ENCODE measurements at places on chromosomes 1 and 21.

DNA sequence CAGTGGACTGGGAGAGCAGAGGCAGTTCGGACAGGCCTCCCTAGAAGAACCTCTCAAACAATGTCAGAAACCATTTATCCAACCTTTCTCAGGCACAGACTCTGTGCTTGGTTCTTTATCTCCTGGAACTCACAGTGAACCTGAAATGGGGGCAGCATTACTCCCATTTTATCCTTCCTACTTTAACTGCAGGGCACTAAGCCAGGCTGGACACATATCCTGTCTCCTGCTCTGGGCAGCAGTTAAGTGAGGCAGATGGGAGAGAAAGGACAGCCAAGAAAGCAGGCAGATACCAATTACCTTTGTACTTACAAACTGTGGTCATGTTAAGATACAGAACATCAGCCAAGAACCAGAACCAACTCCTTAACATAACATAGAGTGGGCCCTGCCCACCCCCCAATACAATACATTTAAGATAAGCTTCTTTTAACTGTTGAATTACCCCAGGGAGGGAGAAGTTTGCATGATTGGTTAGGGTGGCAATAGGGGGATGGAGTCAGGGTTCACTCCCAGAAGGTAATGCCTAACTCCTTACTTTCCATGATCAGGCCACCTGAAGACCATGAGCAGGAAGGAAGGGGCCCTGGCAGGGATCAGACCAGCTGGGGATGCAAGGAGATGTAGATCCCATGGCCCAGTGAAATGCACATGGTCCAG is 10.9 kb downstream of the KDF1 start:
- H3K27ac ChIP-seq: no peak overlapping the region
- no peak overlapping the region for H3K4me3 ChIP-seq
- DNase-seq: no peak
- H3K36me3 ChIP-seq: peaks cover 4% of the 10 kb centered on the region

- H3K36me3 ChIP-seq: no peaks in the 10 kb centered on the region
- H3K4me3 ChIP-seq: no peak overlapping the region
- DNase-seq: no peak
- no peaks in the 10 kb centered on the region for H3K4me1 ChIP-seq
Measured at GRCh38 chr21:27300770-27301169, 333.9 kb upstream of the ADAMTS5 start.

DNA sequence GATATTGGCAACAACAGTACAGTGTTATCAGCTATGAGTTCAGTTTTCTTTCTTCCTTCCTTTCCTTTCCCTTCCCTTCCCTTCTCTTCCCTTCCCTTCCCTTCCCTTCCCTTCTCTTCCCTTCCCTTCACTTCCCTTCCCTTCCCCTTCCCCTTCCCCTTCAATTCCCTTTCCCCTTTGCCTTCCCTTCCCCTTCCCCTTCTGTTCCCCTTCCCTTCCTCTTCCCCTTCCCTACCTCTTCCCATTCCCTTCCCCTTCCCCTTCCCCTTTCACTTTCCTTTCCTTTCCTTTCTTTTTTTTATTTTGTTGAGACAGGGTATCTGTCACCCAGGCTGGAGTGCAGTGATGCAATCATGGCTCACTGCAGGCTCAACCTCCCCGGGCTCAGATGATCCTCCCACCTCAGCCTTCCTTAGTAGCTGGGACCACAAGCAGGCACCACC is 72.3 kb upstream of the CAPZB start:
- no peak for DNase-seq
- no peak overlapping the region for H3K4me3 ChIP-seq
- no peak overlapping the region for H3K27ac ChIP-seq
- H3K27me3 ChIP-seq: no peaks in the 10 kb centered on the region
- peaks cover 5% of the 10 kb centered on the region for H3K4me1 ChIP-seq

- no peaks in the 10 kb centered on the region for H3K4me1 ChIP-seq
- no peaks in the 10 kb centered on the region for H3K27me3 ChIP-seq
- H3K4me3 ChIP-seq: no peak overlapping the region
- no peak overlapping the region for H3K27ac ChIP-seq
Measured at GRCh38 chr1:98964198-98964597, 40.5 kb downstream of the PLPPR5 start.

DNA sequence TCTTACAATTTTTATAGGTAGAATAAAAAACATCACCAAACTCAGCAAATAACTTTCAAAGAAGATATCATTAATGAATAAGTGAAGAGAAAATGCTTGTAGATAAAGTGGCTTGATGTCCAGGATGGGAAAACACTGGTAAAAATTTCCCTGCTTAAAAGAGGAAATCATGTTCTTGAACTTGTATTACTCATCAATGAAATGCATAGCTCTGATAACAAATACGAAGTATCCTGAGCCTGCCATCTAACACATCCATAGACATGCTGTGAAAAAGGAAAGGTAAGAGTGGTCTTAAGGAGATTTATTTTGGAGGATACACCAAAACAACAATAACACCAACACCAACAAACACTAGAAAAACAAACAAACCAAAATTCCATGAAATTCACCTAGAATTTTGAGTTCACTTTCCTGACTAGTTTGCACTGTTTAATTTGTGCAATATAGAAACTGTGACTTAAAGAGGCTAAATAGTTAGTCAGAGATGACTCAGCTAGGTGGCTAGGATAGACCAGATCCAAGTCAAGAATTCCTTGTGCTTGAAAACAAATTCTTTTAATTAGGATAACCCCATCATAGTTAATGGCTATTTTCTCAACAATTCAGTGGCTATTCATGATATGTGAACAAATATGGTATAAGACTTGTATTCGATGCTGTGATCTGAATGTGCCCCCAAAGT is 179.8 kb upstream of the KCNK2 start:
- no peaks in the 10 kb centered on the region for H3K27me3 ChIP-seq
- H3K4me3 ChIP-seq: no peak overlapping the region
- no peaks in the 10 kb centered on the region for H3K36me3 ChIP-seq

GRCh38 chr1:68359045-68359444 is 90.7 kb downstream of the RPE65 start:
- no peak for DNase-seq
- H3K4me1 ChIP-seq: no peaks in the 10 kb centered on the region
- no peaks in the 10 kb centered on the region for H3K36me3 ChIP-seq

GRCh38 chr1:173057984-173058383 is 7.2 kb upstream of the TNFSF18 start:
- no peak for DNase-seq
- no peak overlapping the region for H3K4me3 ChIP-seq
- no peaks in the 10 kb centered on the region for H3K27me3 ChIP-seq
- H3K4me1 ChIP-seq: no peaks in the 10 kb centered on the region

DNA sequence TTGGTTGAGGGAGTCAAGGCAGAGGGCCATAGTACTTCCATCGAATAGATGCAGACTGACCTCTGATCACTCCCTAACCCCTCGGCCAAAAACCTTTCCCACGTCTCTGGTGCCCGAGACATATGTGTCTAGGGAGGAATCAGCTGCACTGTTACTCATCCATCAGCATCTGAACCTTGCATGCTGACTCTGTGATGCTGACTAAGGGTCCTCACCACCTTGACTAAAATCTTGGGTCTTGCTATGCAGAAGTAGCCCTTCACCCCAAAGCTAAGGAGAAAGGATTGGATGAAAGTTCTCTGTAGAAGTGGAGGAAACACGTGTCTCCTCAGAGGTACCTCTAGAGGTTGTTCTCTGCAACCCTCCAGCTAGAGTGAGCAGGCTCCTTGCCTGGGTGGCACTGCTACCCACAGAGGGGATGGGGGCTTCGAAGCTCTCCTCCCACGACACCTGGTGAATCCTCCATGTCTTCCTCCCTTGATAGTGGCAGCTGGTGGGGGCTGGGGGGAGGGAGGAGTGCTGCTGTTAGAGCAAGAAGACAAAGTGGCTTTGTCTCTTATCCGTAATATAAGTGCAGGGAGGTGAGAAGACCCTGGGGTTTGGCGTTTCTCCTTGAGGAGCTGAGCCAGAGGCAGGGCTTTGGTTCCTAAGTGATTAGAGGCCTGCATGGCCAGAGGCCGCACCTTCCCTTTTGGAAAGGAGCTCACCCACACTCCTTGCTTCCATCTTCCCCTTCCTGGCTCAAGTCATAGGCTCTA is 45.1 kb downstream of the ATP2B4 start:
- DNase-seq: no peak
- peaks cover 51% of the 10 kb centered on the region for H3K4me1 ChIP-seq
- no peaks in the 10 kb centered on the region for H3K27me3 ChIP-seq
- H3K36me3 ChIP-seq: no peaks in the 10 kb centered on the region
- H3K4me3 ChIP-seq: no peak overlapping the region

- no peaks in the 10 kb centered on the region for H3K27me3 ChIP-seq
- H3K27ac ChIP-seq: no peak overlapping the region
Measured at GRCh38 chr1:3011127-3011526, 10.1 kb upstream of the ACTRT2 start.

DNA sequence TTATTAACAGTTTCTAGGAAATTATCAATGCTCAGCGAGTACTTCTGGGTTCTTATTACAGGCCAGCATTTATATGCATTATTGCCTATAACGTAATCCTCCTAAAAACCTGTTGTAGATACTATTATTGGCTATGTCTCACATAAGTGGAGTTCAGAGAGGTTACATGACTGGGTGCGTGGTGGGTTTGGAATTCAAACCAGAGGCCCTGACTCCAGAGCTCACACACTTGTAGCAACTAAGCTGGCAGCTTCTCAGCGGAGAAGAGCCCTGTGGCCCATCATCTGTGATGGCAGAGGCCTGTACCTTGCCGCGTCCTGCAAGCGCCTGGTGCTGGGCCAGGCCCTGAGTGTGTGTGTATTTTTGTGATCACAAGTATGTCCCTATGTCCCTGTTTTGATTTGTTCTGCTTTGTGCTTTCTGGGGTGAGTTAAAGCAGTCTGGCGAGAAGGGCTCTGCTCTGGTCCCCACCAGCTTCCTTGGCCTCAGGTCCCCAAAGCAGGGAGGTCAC is 66.7 kb downstream of the HTR6 start:
- no peak overlapping the region for H3K27ac ChIP-seq
- no peak overlapping the region for H3K4me3 ChIP-seq
- H3K36me3 ChIP-seq: peaks cover 5% of the 10 kb centered on the region
- DNase-seq: no peak

- no peak overlapping the region for H3K4me3 ChIP-seq
- H3K27me3 ChIP-seq: no peaks in the 10 kb centered on the region
- H3K4me1 ChIP-seq: peaks cover 3% of the 10 kb centered on the region
- peak overlapping the region; percentile 54 for H3K27ac ChIP-seq
Measured at GRCh38 chr1:11841245-11842153, 6.1 kb downstream of the NPPA start.

GRCh38 chr1:229266274-229266673 is 4.6 kb upstream of the RAB4A start:
- H3K27me3 ChIP-seq: no peaks in the 10 kb centered on the region
- H3K4me1 ChIP-seq: no peaks in the 10 kb centered on the region
- H3K27ac ChIP-seq: no peak overlapping the region
- H3K4me3 ChIP-seq: no peak overlapping the region
- H3K36me3 ChIP-seq: no peaks in the 10 kb centered on the region
- no peak for DNase-seq

DNA sequence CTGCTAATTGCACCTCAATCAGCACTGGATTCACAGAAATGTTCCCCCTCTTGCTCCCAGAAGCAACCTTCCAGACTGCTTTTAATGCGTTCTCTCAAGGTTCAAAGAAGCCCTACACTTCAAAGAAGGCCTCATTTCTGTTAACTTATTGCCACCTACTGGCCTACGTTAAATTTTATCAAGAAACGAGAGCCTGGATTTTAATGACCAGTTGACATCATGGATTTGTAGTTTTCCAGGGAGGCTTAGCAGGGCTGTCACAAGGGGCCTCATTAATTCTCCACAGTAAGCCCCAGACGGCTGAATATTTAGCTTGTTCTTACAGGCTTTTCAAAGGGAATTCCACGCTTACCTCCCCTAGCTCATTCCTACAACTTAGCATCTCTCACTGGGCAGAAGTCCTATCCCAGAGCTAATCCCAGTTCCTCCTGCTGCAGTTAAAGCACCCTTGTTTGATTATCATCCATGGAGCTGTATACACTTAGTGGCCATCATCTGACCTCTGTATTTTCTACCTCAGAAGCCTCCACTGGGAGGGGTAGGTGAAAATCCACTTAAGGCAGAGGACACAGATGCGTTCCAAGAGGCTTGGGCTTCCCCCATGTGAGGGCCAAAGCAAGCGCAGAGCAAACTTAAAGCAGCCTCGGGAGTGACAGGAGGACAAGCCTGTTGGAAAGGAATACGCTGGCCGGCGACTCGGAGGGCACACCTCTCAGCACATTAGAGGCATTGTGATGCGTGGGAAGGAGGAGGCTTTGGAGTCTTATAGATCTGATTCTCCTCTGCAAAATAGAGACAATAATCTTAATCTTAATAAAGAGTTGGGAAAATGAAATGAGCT is 32.2 kb upstream of the CYP4X1 start:
- H3K36me3 ChIP-seq: no peaks in the 10 kb centered on the region
- no peak overlapping the region for H3K27ac ChIP-seq
- H3K27me3 ChIP-seq: no peaks in the 10 kb centered on the region
- no peaks in the 10 kb centered on the region for H3K4me1 ChIP-seq

DNA sequence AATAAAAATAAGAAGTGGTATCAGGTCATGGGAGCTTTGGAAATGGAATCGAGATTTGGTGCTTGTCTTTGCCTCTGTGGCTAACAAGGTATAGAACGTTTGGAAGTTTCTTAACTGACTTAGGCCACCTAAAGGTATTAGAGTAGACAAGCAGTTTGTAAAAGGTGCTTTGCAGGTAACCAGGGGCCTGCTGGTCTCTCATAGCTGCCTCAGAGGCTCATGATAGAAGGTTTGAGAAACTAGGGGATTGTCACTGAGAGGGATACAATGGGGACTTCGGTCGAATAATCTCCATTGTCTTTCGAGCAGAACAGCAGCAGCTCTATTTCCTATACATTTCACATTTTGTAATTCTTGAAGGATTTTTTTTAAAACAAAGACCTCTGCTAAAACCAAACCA is 37.6 kb downstream of the C21orf91 start:
- no peak overlapping the region for H3K4me3 ChIP-seq
- no peaks in the 10 kb centered on the region for H3K27me3 ChIP-seq
- H3K36me3 ChIP-seq: no peaks in the 10 kb centered on the region
- H3K4me1 ChIP-seq: peaks cover 72% of the 10 kb centered on the region
- DNase-seq: no peak

DNA sequence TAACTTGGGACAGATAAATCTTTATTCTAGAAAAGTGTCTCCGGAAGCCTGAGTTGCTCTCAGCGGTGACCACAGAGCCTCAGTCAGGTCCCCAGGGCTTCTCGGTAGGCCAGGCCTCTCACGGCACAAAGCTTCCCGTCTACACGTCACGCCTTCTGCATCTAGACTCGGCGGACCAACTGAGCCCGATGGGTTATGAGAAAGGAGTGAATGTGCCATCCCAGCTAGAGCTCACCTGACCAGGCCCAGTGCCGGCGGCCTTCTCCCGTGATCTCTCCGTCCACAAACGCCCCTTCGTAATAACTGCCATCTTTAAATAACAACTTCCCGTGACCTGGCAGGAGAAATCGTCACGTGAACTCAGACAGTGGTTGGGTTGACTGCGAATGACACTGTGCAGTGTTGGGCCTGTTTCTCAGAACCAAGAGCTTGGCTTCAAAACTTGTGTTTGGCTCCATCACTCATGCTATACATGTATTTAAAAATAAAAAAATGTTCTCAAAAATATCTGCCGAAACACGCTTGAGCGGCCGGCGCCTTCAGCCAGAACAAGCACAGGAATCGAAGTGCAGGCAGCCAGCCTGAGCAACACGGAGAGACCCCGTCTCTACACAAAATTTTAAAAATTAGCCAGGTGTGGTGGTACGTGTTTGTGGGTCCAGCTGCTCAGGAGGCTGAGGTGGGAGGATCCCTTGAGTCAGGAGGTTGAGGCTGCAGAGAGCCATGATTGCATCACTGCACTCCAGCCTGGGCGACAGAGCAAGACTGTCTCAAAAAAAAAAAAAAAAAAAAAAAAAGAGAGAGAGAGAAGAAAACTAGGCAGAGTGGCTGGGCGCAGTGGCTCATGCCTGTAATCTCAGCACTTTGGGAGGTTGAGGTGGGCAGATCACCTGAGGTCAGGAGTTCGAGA is 3.1 kb downstream of the MORN1 start:
- no peak for DNase-seq
- H3K4me3 ChIP-seq: no peak overlapping the region
- no peak overlapping the region for H3K27ac ChIP-seq
- H3K4me1 ChIP-seq: peaks cover 19% of the 10 kb centered on the region

All from CD8-positive, alpha-beta memory T cell (primary cell).